8988T (cell line): ENCODE measurements at places on chromosomes 5 and 9.

GRCh38 chr5:4628645-4629385 is 511.3 kb upstream of the ADAMTS16 start:
- no peak for DNase-seq

DNA sequence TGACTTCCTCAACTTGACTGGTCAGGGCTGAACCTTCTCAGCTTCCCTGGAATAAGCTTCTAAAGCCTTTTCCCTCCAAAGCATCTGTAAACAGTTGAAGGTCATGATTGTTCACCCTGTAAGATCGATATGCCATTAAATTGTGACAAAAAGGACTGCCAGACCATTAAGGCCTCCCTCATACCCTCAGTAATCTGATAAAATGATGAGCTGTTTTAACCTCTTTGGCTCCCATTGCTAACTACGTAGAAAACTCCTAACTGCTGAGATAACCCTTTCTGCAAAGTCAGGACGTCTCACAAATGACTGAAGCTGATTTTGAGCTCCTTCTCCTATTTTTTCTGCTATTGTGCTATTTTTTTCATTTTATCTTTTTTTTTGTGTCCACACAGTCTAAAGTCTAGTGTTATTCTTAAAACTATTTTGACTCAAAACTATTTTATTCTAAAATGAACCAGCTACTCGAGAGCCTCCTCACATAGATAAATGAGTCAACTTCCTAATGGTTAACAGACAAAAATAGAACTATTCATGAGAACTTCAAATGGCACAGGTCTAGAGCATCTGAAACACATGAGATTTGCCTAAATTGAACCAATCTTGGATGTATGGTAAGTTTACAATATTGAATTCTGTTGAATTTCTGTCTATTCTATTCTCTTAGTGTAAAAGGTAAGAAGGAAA is 395.6 kb upstream of the TLE4 start:
- no peak for DNase-seq

DNA sequence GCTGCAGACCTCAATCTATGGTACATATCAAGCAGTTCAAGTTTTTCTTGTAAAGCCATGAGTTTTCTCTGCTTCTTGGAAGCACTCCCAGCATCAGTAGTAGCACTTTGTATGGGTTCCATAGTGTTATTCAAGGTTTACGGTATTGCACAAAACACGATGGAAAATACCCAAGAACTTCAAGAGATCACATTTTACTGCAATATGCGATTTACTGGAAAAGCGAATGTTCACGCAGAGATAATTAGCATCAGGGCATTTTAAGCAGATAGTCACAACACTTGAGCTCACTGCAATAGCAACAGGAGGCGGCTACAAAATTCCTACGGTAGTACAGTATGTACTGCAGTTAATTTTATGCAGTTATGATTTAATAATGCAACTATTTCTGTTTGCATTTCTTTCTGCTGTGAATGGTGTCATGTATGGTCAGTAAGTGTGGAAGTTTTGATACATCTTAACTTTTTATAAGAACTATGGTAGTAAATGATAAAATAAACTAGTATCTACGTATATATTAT is 200.8 kb downstream of the SMARCA2 start:
- no peak for DNase-seq

DNA sequence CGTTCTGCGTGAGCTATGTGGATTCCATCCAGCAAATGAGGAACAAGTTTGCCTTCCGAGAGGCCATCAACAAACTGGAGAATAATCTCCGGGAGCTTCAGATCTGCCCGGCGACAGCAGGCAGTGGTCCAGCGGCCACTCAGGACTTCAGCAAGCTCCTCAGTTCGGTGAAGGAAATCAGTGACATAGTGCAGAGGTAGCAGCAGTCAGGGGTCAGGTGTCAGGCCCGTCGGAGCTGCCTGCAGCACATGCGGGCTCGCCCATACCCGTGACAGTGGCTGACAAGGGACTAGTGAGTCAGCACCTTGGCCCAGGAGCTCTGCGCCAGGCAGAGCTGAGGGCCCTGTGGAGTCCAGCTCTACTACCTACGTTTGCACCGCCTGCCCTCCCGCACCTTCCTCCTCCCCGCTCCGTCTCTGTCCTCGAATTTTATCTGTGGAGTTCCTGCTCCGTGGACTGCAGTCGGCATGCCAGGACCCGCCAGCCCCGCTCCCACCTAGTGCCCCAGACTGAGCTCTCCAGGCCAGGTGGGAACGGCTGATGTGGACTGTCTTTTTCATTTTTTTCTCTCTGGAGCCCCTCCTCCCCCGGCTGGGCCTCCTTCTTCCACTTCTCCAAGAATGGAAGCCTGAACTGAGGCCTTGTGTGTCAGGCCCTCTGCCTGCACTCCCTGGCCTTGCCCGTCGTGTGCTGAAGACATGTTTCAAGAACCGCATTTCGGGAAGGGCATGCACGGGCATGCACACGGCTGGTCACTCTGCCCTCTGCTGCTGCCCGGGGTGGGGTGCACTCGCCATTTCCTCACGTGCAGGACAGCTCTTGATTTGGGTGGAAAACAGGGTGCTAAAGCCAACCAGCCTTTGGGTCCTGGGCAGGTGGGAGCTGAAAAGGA is 10.9 kb downstream of the QRFP start:
- no peak for DNase-seq

DNA sequence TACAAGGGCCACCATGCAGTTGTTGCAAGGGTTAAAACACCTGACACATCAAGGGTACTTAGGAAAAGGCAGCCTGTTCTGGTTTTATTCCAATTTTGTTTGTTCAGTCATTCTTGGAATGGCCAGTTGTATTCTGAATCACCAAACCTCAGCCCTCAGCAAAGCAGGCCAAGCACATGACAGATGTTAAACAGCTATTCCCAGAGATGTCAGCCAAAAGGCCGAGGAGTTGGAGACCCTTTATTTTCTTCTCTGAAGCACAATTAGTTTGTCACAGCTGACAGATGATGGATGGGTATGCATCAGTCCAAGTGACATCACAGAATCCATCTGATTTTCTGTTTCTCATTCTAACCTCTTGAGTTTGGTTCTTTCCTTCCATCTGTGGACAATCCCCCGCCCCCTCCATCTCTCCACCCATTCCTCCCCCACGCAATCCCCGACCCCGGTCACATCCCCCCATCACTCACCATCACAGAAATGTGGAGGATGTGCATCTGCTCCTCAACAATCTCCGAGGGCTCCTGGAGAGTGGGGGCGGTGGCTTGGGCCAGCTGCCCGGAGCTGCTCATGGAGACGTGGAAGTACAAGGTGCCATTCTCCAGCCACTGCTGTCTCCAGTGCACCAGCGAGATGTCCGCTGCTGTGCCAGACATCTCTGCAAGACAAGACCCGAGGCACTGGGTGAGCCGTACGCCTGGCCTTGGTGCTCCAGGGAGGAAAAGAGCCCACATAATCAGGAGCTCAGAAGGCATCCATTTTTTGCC is 123.8 kb downstream of the ASTN2 start:
- no peak for DNase-seq

- DNase-seq, result no peak
Measured at GRCh38 chr5:76273206-76273885, 129.7 kb upstream of the IQGAP2 start.

- no peak for DNase-seq
Measured at GRCh38 chr9:80797831-80798688, 891.3 kb downstream of the TLE1 start.

DNA sequence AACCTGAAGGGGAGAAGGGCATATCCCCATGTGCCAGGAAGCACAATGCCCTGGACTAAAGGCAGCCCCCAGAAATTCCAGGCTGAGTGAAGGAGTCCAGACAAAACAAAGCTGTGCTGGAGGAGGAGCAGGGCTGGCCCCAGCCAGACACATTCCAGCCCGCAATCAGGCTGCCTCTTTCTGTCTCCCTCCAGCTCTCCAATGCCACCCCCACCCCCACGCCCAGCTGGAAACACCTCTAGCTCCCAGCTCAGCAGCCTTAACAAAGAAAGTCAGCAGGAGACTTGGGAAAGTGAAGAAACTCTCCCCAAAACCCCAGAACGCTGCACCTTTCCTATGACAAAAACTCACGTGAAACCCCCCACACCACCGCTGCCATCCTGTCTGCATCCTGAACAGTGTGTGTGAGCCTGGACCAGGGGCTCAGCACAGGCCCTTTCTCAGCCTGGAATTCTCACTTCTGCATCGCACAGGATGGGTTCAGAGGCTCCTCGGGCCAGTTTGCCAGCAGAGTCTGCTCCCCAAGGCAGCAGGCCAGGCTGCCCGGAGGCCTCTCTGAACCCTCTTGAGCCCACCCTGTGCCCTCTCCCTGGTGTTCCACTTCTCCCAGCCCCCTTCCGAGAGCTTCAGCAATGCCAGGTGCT is 96.2 kb upstream of the ICE1 start:
- DNase-seq, result no peak

GRCh38 chr9:34927061-34927460 is 31.0 kb upstream of the PHF24 start:
- DNase-seq, result no peak

GRCh38 chr5:152549709-152550108 is 144.6 kb upstream of the NMUR2 start:
- DNase-seq, result no peak

GRCh38 chr5:151107084-151107483 is 26.2 kb upstream of the TNIP1 start:
- no peak for DNase-seq

DNA sequence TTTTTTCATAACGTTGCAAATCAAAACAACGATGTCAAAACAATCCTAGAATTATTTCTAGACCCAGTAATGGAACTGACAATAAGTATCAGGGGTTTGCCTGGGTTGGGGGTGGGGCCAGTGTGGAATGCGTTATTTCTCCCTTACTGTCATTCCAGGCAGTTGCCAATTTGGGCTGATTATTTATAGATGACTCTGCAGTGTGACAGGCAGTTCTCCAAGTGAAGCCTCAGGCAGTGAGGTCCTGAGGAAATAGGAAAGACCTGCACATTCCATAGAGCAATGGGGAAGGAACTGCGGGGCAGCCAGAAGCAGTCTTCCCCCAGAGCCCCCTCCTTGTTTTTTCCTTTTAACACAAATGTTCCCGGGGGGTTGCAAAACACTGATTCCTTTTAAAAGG is 179.0 kb downstream of the YTHDC2 start:
- DNase-seq, result no peak

- no peak for DNase-seq
Measured at GRCh38 chr9:94999832-95000231, 273.3 kb downstream of the AOPEP start.

- no peak for DNase-seq
Measured at GRCh38 chr5:17805227-17805825, 171.1 kb downstream of the TAF11L14 start.

- no peak for DNase-seq
Measured at GRCh38 chr5:173807181-173807655, 80.9 kb upstream of the CPEB4 start.

GRCh38 chr5:78345485-78345884 is 14.9 kb upstream of the SCAMP1 start:
- DNase-seq, result no peak

GRCh38 chr5:56588131-56588487 is 227.2 kb upstream of the MAP3K1 start:
- no peak for DNase-seq

DNA sequence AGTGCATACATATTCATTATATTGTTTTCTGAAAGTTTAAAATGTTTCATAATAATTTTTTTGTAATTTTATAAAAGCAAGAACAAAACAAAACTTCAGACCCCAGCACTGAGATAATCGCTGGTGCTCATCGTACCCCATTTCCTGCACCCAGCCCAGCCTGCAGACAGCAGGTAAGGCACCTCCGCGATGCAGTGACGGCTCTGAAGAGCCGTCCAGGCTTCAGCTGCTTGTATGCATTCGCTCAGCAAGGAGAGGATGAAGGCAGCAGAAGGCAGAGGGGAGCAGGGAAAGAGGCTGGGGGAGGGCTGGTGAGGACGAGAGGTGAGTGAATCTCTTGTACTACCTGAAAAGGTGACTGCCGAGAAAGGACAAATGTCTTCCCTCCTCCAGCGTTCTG is 153.5 kb downstream of the TTLL11 start:
- no peak for DNase-seq

- DNase-seq, result no peak
Measured at GRCh38 chr5:997711-998110, 10.9 kb upstream of the NKD2 start.
